Right kidney (tissue), 9 donors: ENCODE measurements at places on chromosomes 7 and 10.

DNA sequence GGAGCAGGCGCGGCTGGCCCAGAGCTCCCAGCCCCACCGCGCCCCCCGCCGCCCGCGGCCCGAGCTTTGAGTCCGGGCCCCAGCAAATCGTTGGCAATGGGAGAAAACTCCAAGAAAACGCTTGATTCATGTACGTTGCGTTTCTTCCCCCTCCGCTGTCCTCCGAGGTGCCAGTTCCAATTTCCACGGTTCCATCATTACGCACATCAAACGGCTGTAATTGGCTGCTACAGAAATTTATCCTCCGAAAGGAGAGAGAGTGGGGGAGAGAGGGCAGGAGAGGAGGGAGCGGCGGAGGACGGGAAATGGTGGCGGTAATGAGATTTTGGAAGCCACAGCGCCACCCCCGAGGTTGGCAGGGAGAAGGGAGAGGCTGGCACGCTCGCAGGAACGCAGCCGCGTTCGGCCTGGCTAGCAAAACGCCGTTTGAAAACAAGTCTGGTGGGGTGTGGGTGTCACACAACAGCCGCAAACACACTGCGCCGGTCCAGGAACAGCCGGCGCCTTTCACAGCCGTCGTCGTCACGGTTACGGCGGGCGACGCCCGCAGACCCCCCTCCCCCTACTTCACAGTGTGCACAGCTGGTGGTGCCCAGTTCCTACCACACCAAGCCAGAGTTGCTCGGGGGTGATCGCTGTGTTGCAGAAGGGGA, 57.5 kb downstream of the UNCX start:
- DNase-seq, result peak; percentile 85

- peak; percentile 71 for DNase-seq
Measured at GRCh38 chr7:140062118-140062527, 628 bp downstream of the PARP12 start.

- DNase-seq, result no peak
Measured at GRCh38 chr10:35356725-35357092, 20.4 kb downstream of the CCNY start.

- no peak for DNase-seq
Measured at GRCh38 chr10:4316161-4316810, 509.7 kb upstream of the AKR1E2 start.

DNA sequence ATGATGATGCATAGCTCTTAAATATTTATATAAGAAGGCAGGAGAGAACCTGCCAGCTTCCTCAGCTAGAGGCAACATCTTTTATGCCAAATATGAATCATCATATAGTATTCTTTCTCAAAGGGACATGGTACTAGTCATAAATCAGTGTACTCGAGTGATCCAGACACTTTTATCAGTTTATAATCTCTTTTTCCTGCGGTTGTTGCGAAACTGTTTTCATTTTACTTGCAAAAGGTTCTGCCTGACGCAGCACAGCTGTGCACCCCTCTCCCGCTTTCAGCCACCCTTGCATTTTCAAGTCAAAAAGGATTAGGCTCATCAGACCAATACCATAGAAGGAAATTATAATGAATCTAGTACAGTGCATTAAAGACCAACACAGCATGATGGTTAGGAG, 332.3 kb upstream of the PRKCQ start:
- DNase-seq, result no peak

GRCh38 chr10:79349072-79349491, 1.8 kb downstream of the PPIF start:
- no peak for DNase-seq

DNA sequence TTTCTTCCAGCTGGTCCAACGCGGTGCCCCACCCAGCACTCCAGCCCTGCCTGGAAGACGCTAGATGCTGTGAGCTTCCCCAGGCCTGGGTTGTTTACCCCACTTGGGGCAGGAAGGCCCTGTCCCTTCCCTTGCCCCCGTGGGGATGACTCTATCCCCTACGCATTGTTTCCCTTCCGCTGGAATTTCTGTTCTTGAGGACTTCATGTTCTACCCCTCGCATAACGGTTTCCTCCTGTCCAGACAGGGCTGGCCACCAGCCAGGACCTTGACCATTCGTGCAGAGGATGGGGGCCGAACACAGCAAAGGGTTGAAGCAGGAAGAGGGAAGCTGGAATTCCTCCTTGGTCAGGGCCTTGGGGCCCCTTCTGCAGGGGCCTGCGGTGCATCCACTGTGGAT, 14.7 kb upstream of the SERPINE1 start:
- no peak for DNase-seq

DNA sequence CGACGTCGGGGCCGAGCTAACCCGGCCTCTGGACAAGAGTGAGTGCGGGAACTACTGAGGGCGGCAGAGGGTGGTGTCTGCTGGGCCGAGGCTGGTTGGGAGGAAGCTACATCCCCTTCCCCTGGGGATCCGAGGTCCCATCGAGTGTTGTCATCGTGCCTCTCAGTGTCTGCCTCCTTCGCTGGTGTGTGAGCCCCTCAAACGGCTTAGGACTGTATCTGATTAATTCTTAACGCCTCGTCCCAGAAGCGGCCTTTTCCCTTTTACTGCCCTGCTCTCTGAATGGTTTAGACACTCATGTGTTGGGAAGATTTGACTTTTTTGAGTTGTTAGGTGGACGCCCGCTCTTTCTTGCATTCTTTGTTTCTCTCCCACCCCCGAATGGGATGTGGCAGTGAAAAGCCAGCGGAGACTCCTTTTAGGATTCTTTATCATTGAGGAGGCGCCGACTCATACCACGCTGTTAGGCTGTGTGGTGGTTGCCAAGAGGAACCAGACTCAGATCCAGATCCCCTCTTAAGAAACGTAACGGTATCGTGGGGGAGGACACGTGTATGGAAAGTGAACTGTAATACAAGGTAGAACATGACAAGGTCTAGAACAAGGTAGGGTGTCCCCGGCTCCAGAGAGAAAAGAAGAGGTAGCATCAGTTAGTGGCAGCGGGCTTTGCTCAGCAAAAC, 631 bp downstream of the SUPV3L1 start:
- DNase-seq, result no peak

GRCh38 chr10:114779803-114780576, 41.6 kb upstream of the FHIP2A start:
- DNase-seq, result no peak
